Activated CD4-positive, alpha-beta T cell treated with anti-CD3 and anti-CD28 coated beads, Interleukin-2, amount 50 U/mL, for 16 hours (primary cell): ENCODE measurements at places on chromosomes 5 and 9.

GRCh38 chr5:22683050-22683449, 170.1 kb downstream of the CDH12 start:
- DNase-seq = no peak

GRCh38 chr5:115531380-115531779, 13.2 kb downstream of the FEM1C start:
- no peak for DNase-seq

GRCh38 chr5:74595143-74595925, 45.2 kb downstream of the ENC1 start:
- DNase-seq = no peak

DNA sequence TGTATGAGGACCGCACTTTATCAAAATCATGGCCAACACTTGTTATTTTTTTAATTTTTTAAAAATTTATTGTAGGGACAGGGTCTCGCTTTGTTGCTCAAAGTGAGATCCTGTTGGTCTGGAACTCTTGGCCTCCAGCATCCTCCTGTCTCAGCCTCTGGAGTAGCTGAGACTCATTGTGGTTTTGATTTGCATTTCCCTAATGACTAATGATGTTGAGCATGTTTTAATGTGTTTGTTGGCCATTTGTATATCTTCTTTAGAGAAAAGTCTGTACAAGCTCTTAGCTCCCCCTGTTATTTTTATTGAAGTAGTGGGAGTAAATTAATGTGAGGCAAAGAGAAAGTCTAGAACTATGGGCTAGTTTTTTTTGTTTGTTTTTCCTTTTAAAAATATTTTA, 1.6 kb upstream of the RPS6 start:
- no peak for DNase-seq

- no peak for DNase-seq
Measured at GRCh38 chr9:135783540-135784245, 81.7 kb downstream of the KCNT1 start.

- peak; percentile 39 for DNase-seq
Measured at GRCh38 chr5:1111727-1112289, at the start of gene SLC12A7. Gene SLC12A7, minus strand, starts transcription at chr5:1112063. Its CDS starts 72 bp downstream, at chr5:1111991.

DNA sequence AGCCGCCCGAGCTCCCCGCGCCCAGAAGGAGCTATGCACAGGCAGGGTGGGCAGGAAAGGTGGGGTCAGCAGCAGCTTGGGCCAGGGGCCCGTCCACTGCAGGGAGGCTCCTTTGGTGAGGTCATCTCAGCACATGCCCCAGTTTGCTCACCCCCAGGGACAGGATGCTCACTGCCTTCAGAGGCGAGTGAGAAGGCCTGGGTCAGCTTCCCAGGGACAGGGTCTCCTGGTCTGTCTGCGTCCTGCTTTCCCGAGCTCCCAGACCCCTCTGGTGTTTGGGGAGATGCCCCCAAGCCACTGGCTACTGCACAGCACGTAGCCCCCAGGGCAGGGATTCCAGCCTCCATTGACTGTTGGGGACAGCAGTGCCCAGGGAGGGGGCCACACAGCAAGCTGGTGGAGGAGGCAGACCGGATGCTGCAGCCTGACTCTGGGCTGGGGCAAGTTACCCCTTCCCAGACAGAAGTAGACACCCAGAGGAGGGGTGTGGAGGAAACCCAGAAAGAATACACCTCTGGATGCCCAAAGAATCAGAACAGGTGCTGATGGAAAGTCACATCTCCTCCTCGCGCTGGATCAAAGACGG, 581 bp upstream of the SARDH start:
- DNase-seq = no peak

GRCh38 chr9:97502984-97503861, 1.8 kb downstream of the TMOD1 start:
- no peak for DNase-seq

GRCh38 chr5:147479444-147479843, 30.4 kb downstream of the DPYSL3 start:
- no peak for DNase-seq

- no peak for DNase-seq
Measured at GRCh38 chr5:154242442-154242841, 51.9 kb downstream of the GALNT10 start.

DNA sequence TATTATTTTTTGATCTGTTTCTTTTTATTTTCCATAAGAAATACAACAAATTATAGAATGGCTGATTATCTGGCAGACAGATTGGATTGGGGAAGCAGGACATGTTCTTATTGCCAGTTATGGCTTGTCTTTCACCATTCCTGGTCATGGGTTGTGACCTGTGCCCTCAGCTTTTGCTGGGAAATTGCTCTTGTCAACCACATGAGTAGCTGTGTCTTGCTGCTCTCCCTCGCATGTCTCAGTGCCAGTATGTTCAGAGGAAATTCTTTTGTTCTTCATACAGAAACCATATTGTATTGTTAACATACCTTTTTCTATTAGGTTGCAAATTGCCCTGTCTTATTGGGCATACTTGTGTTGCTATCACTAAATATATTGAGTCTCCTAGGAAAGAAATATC, 344.1 kb downstream of the OSTF1 start:
- no peak for DNase-seq

GRCh38 chr5:135430135-135430437, 17.1 kb downstream of the DCANP1 start:
- DNase-seq = no peak

DNA sequence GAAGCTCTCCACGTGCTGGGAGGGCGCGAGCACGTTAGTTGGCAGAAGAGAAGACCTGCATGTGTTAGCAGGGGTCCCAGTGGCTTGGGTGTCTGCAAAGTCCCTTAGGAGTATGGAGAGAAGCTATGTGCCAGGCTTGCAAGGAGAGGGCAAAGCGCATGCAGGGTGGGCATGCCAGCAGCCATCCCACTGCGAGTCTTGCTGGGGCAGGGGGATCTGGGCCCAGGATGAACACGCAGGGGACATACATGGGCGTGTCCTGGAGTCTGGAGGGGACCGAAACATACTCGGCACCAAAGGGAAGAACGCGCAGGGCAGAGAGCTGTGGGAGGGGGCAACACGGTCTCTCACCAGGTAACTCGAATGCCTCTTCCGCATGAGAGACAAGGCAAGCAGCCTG, 43.6 kb upstream of the IPPK start:
- DNase-seq = no peak

GRCh38 chr5:125446986-125447385, 700.5 kb upstream of the ZNF608 start:
- DNase-seq = no peak

DNA sequence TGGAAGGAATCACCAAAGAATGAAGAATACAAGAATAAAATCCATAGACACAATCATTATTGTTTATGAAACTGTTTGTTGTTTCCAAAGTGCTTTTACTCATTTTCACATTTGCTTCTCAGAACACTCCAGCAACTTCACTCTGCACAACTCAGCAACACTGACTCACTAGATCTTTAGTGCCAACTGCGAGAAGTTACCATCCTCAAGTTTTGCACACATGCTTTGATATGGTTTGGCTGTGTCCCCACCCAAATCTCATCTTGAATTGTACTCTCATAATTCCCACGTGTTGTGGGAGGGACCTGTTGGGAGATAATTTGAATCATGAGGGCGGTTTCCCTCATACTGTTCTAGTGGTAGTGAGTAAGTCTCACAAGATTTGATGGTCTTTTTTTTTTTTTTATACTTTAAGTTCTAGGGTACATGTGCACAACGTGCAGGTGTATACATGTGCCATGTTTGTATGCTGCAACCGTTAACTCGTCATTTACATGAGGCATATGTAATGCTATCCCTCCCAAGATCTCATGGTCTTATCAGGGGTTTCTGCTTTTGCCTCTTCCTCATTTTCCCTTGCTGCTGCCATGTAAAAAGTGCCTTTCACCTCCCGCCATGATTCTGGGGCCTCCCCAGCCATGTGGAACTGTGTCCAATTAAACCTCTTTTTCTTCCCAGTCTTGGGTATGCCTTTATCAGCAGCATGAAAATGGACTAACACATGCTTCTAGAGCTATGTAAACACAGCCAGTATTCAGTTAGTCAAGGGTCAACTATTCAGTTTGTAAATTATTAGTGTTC, 36.9 kb downstream of the CLINT1 start:
- peak; percentile 12 for DNase-seq

DNA sequence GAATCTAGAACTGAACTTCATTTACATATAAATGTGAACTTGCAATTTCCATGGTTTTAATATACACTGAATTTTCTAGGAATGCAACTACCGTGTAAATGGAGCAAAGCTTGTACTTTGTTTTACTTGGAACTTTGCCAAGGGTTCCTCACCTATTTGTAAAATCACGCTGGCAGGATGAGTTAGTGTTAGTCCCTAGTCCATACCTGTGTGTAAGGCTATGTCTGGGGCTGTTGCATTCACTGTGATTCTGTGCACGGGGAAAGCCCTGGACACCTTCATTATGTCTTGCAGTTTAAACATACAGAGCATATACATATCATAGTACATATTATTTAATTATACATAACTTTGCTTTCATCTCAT, 119.9 kb downstream of the PAX5 start:
- no peak for DNase-seq

DNA sequence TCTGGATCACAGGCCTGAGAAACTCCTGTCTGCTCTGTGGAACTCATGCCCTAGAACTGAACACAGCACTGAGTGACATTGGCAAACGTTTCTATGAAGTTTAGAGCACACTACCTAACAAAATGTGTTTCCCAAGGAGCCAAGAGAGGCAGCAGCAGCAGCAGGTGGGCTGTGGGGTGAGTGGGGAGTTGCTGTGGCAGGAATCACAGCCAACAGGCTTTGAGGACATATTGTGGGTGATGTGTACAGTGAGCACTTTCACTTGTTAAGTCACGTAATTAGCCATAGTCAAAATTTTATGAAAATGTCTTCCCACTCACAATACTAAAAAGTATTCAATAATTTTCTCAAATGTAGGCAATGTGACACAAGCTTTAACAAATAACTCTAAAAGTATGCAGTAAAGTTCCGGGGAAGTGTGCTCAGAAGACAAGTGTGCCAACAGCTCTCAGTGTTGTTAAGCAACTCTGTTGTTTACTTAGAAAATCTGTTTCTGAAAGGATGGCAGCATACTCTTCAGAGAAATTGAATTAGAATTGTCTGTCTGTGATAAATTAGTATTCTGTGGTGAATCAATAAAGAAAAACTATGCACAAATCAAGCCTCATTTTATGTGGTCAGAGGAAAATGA, 482.1 kb downstream of the SEMA5A start:
- no peak for DNase-seq

DNA sequence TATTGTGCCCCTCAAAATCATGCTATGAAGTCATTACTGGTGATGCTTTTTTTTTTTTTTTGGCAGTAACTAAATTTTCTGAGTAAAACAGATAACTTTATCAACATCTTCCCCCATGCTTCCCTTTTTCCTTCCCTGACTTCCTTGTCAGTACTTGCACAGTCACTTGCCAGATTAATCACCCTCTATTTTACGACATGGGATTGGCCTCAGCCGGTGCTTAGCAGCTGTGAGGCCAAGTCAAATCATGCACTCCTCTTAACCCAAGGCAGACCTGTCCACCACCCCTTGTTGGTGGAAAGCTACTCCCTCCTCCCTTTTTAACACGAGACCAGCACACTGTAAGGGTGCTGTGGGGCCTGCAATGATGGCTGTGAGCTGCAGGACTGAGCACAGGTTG, 118.0 kb upstream of the OTULINL start:
- DNase-seq = no peak

- no peak for DNase-seq
Measured at GRCh38 chr5:33306758-33307157, 134.0 kb upstream of the TARS1 start.

DNA sequence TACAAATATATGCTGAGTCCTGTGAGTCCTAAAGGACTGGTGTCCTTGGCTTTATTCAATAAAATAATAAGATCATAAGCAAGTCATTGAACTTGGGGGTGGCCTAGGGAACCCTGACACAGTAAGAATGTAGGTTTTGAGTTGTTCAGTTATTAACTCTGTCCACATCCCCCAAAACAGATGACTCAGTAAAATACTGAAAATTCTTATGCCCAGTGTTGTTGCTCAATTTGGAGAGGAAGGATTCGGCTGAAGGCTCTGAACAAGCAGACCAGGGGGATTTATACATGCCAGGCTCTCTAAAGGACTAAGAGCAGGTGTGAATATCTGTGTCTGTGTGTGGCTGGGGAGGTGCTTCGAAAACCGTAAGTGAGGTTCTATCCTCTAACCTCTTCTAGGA, 173.7 kb downstream of the RMI1 start:
- no peak for DNase-seq

- DNase-seq = no peak
Measured at GRCh38 chr9:36866840-36867239, 167.2 kb downstream of the PAX5 start.

DNA sequence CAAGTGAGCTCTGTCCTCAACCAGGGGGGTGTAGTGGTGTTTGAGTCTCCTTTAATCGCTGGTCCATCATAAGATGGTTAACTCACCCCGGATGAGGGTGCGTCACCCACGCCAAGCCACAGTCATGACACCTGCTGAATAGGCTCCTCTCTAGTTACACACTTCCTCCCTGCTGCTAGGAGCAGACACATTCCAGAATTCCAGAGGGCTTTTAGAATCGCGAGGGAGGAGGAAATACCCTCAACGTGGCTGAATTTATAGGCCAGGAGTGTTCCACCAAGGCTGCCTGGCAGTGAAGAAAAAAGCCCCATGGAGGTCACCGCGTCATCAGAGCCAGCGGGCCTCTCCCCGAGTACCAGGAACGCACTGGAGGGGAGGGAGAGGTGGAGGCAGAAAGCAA, 5.1 kb downstream of the GLRX start:
- DNase-seq = no peak
